ENCODE measurements at places on chromosomes 3 and 15.

GRCh38 chr3:127819086-127819485 is 3.2 kb downstream of the MGLL start:
- DNase-seq: no peak

DNA sequence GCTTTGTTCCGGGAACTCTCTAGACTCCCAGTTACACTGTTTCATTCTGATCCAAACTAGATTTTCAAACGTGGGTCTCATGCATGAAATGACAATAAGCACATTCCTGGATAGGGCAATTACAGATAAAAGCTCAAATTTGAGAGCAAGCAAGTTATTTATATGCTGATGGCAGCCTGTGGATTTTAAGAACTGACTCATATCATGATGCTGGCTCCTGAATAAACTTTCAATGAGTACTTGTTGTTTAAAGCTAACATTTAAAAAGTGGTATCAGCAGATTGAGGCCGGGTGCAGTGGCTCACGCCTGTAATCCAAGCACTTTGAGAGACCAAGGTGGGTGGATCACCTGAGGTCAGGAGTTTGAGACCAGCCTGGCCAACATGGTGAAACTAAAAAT is 66.6 kb downstream of the LEO1 start:
- DNase-seq: no peak

GRCh38 chr3:30476368-30477084 is 129.9 kb upstream of the TGFBR2 start:
- DNase-seq: no peak

GRCh38 chr3:197501879-197502620 is 53.7 kb downstream of the BDH1 start:
- DNase-seq: peak; percentile 96

GRCh38 chr3:64184621-64185020 is 40.6 kb downstream of the PRICKLE2 start:
- no peak for DNase-seq

- DNase-seq: no peak
Observed at GRCh38 chr15:57358571-57358970, 17.7 kb upstream of the CGNL1 start.

DNA sequence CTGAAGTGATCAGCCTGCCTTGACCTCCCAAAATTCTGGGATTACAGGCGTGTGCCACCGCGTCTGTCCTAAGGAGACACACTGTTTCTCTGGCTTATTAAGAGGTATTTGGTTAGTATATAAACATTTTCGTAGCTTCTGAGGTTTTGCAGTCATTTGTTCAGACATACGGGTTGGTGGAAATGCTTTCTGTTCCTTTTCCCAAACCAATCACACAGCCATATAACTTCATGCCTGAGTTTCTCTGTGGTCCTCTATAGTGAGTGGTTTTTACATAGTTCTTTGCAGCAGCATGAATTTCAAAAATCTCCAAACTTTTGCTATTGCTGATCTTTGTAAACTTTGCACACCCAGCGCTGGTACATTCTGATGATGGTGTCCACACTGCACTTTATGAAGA is 100.5 kb downstream of the AKAP13 start:
- no peak for DNase-seq

GRCh38 chr3:101939361-101940049 is 90.2 kb downstream of the NFKBIZ start:
- no peak for DNase-seq

DNA sequence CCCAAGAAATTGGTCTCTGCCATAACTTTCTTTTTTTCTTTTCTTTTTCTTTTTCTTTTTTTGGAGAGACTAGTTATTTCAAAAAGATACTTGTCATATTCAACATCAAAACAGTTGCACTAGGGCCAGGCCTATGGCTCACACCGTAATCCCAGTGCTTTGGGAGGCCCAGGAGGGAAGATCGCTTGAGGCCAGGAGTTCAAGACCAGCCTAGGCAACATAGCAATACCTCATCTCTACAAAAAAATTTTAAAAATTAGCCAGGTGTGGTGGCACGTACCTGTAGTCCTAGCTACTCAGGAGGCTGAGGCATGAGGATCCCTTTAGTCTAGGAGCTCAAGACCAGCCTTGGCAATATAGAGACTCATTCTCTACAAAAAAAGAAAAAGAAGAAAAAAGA is 49.0 kb upstream of the GNB5 start:
- DNase-seq: no peak

- no peak for DNase-seq
Observed at GRCh38 chr15:78988361-78988911, 43.6 kb upstream of the CTSH start.

DNA sequence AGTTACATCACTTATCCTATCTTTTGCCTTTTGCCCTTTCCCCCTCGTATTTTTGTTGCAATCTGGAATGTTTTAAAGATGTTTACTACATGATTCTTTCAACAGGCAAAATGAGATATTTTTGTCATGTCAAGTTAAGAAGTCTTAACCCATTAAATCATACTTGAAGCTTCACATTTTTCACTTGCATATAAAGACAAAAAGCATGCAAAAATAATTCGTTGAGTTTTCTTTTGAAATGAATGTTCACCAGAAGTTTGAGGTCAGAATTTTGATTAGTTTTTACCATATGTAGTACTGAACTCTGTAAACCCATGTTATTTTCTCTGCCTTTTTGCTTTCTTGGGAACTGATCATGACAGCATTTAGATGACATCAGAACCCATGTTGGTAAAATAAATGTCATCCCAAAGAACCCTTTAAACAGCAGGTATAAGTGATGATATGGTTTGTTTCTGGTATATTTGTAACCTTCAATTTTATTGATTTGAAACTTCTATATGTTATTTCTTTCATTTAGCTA is 188.5 kb downstream of the GHSR start:
- DNase-seq: no peak

- no peak for DNase-seq
Observed at GRCh38 chr3:2944628-2945027, 165.5 kb downstream of the IL5RA start.

GRCh38 chr3:36429986-36430485 is 49.7 kb downstream of the STAC start:
- DNase-seq: no peak

DNA sequence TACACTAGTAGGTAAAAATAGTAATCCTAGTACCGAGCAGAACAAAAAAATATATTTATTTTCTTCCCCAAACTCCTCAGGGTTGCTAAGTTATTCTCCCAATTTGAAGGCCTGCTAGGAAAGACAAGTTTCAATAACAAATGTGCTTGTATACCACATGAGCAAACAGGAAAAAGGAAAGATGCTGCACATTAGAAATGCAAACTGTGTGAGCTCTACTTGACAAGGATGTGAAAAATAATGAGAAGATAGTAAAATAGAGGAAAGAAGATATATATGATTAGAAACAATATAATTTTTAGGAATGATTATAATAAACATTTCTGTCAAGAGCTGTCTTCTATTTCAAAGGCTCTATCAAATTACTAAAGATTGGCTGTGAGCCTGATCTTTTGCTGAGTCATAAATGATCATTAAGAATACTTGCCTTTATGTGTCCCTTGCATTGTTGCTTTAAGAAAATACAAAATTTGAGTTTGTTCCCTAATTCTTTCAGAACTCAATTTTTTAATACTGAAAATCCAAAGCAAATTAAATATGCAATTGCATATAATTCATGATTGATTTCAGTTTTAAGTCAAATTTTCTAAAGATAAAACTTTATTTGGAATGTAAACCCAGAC is 174.2 kb downstream of the NEK10 start:
- no peak for DNase-seq

DNA sequence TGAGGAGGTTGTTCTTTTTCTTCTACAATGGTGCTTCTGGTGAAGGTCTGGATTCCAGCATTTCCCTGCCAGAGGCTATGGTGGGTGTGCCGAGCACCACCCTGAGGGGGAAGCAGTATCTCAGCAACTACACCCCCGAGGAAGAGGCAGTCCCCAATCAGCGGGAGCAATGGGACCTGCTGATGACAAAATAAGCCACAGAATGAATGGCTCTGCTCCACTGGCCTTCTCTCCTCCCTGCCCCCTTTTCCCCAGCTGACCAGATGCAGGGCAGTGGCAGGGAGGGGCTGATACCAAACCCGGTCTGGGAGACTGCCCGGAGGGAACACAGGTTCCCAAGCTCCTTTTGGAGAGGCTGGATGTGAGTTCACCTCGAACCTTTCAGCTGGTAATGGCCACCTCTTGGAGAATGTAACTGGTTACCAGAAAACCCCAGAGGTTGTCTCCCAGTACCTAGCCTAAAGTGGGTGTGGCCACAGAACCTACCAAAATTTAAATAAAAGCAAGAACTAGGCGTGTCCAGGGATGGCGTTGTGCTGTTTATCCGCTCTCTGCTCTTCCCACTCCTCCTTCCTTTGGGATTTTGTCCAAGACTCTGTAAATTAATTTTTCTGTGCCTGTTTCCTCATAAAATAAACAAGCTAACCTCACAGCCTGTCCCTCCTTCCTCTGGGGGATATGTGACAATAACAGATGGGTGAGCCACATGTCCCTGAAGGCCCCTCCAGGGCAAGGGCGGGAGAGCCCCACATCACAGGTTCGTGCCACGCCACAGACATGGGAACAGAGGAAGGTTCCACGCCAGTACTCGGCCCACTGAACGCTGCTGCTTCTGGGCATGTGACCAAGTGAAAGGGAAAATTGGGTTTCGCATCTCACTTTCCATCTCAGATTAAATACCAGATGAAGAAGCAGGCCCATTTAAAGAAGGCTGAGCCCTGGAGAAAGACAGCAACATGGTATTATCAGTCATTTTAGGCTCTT is 35.1 kb upstream of the SPTBN5 start:
- no peak for DNase-seq

- DNase-seq: no peak
Observed at GRCh38 chr15:78104119-78104479, 11.7 kb downstream of the SH2D7 start.

Data from DMS79 treated with DMSO at 0.1 percent for 48 hours (cell line).